ENCODE measurements at places on chromosomes 16 and 17.

GRCh38 chr17:28959471-28959871 lies 8.2 kb upstream of the PHF12 start:
- no peak for DNase-seq

- no peak for DNase-seq
Observed at GRCh38 chr16:81548876-81549546, 104.4 kb downstream of the CMIP start.

DNA sequence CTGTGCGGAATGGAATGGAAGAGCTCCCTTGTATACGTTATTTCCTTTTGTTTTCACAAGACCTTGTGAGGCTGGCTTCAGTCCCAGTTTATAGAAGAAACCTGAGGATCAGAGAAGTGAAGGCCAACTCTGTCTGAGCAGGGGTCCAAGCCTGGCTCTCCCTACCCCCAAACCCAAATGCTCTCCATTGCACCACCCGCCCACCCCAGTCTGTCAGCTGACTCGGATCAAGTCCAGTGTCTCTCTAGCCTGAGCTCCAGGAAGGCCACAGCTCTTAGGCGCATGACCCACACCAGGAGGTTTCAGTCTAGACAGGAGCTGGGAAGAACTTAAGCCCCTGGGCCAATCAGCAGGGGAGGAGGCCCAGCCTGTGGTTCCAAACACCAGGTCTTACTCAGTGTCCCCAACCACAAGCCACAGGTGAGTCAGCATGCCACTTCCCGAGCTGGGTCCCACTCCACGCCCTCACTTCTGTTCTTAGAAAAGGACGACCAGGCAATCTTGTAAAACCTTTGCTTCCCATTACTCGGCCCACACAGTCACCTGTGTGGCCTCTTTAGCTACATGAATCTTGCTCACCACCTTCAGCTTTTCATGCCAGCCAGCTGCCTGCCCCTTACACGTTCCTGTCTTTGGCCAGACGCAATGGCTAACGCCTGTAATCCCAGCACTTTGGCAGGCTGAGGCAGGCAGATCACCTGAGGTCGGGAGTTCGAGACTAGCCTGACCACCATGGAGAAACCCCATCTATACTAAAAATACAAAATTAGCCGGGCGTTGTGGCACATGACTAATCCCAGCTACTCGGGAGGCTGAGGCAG lies 27.8 kb downstream of the TK2 start:
- no peak for DNase-seq

DNA sequence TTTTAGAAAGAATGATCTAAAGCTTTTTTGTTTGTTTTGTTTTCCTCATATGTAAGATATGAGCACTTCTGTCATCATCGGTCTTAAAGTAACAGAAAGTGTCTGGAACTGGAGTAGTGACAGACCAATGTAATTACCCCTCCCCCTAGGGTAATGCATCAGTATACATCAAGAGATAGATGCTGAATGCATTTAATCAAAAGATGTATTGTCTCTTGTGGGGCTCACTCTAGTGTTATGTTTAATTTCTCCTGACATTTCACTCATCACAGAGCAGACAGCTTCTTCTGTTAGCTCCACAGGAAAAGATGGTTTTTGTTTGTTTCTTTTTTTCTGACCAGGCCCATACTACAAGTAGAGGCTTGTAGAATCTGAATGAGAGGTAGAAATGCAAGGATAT lies 168.7 kb upstream of the C17orf78 start:
- DNase-seq = no peak

DNA sequence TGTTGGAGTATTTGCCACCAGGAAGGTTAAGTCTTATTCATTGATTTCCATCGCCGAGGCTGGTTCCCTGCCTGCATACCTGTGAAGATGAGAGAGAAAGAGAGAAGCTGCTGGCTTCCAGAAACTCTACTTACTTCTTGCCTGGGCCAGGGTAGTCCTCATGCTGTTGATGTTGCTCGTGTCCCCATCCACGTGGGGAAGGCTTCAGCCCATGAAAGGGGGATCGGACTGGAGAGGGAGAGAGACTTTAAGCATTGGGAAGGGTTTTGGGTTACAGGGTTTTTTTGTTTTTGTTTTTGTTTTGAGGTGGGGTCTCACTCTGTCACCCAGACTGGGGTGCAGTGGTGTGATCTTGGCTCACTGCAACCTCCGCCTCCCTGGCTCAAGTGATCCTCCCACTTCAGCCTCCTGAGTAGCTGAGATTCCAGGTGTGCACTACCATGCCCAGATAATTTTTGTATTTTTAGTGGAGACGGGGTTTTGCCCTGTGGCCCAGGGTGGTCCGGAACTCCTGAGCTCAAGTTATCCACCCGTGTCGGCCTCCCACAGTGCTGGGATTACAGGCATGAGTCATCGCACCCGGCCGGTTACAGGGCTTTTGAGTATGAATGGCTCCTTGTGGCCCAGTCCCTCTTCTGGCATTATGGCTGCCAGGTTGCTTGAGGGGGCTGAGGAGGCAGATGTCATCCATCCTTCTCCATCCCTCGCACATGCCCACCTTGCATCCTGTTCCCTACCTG lies 26.6 kb downstream of the ITGB3 start:
- no peak for DNase-seq
